ENCODE measurements at places on chromosomes 11 and 22.

DNA sequence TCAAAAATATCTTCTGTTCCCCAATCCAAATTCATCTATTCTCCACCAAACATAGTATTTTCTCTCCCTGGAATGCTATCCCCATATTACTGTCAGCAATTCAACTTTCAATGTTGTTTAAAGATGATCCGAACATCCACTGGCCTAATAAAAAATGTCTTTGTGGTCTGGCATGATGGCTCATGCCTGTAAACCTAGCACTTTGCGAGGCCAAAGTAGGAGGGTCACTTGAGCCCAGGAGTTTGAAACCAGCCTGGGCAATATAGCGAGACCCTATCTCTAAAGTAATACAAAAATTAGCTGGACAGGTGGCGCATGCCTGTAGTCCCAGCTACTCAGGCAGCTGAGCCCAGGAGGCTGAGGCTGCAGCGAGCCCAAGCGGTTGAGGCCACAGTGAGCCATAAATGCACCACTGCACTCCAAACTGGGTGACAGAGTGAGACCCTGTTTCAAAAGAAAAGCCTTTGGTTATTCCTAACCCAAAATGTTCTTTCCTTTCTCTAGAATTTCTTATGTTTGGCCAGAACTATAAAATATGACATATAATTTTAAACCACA is 29.8 kb downstream of the SIK3 start:
- no peak for DNase-seq

GRCh38 chr22:33803371-33804282 is 116.6 kb downstream of the LARGE1 start:
- DNase-seq: no peak

GRCh38 chr11:335779-336658 is 15.4 kb upstream of the IFITM3 start:
- DNase-seq: no peak

GRCh38 chr11:43790444-43790794 is 90.2 kb upstream of the ALKBH3 start:
- DNase-seq: no peak

GRCh38 chr11:49405743-49406142 is 197.3 kb upstream of the FOLH1 start:
- DNase-seq: no peak

GRCh38 chr11:24593332-24593731 is 96.5 kb downstream of the LUZP2 start:
- no peak for DNase-seq

DNA sequence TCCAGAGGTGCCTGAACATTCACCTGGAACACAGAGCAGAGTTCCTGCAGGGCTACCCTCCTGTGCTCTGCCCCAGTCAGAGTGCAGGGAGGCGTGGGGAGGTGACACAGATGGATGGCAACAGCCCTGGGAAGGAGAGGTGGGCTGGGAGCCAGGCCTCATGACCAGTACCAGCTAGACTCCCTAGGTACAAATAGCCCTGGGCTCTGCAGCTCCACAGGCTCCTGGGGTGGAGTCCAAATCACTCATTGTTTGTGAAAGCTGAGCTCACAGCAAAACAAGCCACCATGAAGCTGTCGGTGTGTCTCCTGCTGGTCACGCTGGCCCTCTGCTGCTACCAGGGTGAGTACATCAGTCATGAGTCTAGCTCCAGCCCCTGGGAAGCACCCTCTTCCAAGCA is at the start of gene SCGB1D2:
Gene SCGB1D2, plus strand, starts transcription at position 219 of the 400 bp plus-strand sequence. Its CDS starts 69 bp downstream, at position 288.
- no peak for DNase-seq

GRCh38 chr11:73401217-73401923 is 25.2 kb downstream of the RELT start:
- DNase-seq: no peak

DNA sequence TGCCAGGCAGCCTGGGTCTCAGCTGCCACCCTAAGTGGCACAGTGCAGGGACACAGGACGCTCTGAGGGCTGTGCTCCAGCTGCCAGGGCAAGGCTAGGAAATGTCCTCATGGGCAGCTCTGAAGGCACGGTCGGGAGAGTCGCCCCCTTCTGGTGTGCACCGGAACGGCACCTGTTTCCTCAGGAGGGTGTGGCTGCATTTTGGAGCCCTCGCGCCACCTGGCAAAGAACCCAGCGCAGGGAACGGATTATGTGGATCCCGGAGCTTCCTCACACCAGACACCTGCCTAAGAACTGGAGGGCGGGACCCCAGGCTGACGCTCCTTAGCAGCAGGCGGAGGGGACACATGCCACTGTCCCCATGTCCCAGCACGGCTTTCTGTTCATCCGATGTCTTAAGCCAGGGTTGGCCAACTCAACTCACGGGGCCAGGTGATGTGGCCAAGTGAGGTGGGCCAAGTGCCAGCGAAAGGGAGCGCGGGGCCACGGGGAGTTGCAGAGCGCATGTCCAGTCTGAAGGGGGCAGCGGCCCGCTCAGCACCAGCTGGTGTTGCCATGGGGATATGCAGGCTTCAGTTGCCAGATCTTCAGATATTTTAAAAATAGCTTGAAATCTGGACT is 5.1 kb upstream of the SLC22A8 start:
- no peak for DNase-seq

GRCh38 chr11:103338621-103339484 is 229.6 kb downstream of the DYNC2H1 start:
- no peak for DNase-seq

DNA sequence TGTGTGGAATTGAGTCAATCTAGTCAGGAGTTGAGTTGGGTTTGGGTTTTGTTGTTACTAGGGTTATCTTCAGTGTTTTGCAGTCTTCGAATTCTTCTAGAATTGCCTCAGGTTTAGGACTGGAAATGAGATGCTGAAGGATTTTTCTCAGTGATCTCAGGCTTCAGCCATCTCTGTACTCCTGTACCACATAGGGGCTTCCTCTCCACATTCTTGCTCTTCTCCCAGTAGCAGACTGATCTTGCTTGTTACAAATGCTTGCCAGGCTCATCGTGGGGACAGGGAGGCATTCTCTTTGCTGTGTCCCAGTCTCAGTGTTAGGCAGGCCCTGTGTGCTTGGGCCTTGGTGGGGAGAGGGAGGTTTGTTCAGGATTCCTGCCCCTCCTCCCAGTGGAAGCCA is 96.1 kb downstream of the LRRC32 start:
- no peak for DNase-seq

DNA sequence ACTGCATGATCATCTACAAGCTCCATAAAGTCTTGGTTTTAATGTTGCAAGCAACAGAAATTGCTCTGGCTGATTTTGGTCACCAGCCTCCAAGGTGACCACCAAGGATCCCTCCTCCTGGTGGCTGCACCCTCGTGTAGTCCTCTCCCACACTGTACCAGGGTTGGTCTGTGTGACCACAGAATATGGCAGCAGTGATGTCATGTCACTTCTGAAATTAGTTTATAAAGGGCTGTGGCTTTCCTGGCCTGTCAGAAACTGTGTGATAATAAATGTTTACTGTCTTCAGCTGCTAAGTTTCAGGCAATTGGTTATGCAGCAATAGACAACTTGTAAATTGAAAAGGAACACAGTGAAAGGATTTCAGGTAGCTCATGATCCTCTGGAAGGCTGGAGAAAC is 5.3 kb upstream of the PRDM11 start:
- peak; percentile 33 for DNase-seq
